Lung (tissue), 17 donors: ENCODE measurements at places on chromosomes 7 and 10. TPM values are rescaled to one million over a fixed set of nuclear protein-coding genes. Genes with fewer than 3 reads are reported as not detected.

The CCDC3 gene
- 10.2 TPM for total RNA-seq

The POLL gene
- 23.1 TPM for total RNA-seq

The BAG3 gene
- 16.8 TPM for total RNA-seq

The PLEKHS1 gene
- total RNA-seq: 21.9 TPM

The ANKRD26 gene
- 23.5 TPM for total RNA-seq

The TMEM196 gene
- total RNA-seq: 0.06 TPM
